ENCODE measurements at places on chromosomes 3 and 15. TPM values are rescaled to one million over a fixed set of nuclear protein-coding genes. Genes with fewer than 3 reads are reported as not detected.
A peak's percentile ranks its signal among the peaks of the same experiment; 100 is the strongest.

GRCh38 chr3:172688588-172688987 lies 22.3 kb downstream of the NCEH1 start:
- DNase-seq = no peak

DNA sequence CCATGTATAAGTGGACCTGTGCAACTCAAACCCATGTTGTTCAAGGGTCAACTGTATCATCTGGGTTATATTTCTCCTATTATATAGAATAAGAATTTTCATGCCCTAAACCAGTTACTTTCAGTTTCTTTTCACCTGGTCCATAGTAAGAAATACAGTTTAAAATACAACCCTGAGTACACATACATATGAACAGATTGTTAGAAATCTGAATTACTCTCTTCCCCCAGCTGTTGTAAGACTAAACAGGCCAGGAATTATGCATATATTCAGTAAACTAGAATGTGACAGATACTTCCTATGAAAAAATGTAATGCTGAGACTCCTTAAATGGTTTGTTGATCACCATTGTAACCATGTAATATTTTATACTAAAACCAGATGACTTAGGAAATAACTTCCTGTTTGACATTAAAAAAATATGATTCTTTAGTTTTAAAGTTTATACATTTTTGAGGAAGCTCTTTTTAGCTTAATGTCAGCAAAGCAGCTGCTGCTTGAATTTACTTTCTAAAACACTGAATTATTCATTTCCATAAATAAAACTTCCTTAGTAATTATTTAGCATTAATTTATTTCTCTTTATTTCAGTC lies 52.5 kb upstream of the ZCWPW2 start:
- peak; percentile 15 for DNase-seq

DNA sequence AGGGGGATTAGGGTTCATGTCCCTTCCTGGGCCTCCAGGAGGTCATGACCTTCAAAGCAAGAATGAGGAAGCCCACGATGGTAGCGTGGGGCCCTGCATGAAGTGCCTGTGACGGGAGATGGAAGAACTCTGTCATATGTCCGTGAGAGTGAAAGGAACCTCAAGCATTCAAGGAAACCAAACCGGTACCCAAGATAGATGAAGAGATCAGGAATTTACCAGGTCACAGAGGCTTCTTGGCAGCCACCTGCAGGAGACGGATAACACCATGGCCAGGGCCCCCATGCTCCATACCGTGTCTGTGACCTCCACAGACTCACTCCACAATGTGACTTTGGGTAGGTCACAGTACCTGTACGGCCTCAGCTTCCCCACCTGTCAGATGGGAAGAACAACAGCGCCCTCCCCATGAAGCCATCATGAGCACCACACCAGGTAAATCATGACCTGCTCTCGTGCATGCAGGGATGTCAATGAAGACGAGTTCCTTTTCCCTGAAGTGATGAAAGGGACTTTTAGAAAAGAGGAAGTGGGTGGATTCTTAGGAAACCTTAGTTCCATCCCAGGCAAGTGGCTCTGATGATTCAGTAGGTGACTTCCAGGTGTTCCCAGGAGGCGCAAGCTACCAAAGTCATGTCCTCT lies 23.3 kb upstream of the CYP11A1 start:
- no peak for DNase-seq

- DNase-seq = no peak
Observed at GRCh38 chr3:48567090-48567489, 3.5 kb upstream of the UCN2 start.

DNA sequence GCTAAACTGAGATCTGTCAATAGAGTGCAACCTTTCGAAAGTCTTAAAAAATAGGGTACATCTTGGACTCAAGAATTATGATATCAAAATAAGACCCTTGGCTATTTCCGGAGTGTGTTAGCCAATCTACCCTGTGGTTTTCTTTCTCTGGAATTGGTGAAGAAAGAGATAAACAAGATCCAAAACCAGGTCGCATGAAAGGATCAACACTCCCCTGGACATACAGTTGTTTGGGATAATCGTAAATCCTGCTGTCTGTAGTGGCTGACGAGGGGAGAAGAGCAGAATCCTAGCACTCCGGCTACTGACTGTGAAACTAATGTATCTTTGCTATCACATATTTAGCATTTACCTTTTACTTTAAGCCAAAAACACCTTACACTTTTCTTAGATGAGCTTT lies 30.9 kb downstream of the FNDC3B start:
- DNase-seq = no peak

GRCh38 chr15:67784090-67784781 lies 41.1 kb upstream of the SKOR1 start:
- no peak for DNase-seq

DNA sequence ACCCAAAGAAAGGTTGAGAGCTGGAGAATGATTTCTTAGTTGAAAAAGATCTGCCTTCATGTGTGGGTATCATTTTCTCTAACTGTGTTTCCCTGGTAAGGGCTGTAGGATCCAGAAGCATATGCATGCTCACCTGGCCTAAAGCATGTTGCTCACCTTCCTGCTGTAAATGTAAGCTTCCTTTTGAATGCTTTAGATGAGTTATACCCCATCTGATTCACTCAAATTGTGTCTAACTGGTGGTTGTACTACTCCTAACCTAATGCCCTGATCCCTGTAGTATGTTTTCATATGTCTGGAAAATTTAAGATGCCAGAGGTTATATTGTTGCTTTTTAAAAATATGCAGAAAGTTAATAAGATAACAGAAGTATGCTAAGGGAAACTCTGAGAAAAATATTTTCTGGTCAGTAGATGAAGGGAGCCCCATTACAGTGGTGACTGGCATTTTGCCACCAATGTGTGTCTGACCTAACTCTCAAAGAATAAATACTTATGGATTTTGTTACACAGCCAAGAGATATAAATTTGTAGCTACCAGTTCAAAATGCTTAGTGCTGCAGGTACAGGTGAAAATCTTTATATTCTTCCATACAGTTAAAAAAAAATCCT lies 7.7 kb downstream of the FILIP1L start:
- no peak for DNase-seq

DNA sequence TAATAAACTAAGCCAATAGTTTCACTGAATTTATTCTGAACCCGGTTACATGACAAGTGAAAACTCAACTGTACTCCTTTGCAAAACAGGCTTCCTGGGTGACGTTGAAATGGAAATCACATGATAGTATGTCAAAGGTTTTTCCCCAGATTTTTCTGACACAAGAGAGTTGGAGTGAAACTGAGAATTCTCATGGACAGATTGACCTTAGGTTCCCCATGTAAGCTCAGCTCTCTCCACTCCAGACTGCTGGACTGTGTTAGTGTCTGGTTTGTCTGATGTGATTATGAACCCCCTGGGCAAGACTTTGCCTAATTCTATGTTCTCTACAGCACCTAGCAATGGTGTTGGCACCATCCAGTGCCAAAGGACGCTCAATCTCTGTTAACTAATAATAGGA lies 219.7 kb upstream of the COL8A1 start:
- no peak for DNase-seq

GRCh38 chr3:191476066-191476772 lies 15.3 kb downstream of the PYDC2 start:
- DNase-seq = no peak

GRCh38 chr15:29674661-29675533 lies 147.4 kb downstream of the TJP1 start:
- DNase-seq = peak; percentile 4

DNA sequence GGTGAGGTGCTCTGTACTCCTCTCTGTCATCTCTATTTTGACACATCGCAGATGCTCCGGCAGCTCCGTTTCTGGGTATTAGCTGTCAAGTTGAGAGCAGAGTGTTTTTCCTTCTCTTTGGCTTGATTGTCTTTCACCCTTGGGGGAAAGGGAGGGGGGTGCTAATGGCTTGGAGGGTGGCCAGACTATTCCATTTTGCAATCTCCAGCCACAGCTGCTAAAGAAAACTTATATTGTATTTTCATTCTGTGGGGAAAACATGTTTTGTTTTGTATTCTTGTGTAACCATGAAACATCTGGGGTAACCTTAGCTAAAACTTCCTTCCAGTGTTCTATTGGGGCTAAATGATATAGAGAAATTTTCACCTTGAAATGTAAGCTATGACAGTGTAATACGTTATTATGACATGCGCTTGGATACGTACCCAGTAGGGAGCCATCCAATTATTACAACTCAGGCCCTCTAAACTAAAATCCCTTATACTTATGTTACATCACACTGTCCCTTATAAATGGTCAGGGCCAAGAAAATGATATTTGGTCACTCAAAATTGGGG lies 14.0 kb upstream of the LARP6 start:
- no peak for DNase-seq

- DNase-seq = no peak
Observed at GRCh38 chr3:180280555-180280954, 243.8 kb upstream of the PEX5L start.

- DNase-seq = no peak
Observed at GRCh38 chr3:16888785-16889607, 4.2 kb downstream of the PLCL2 start.

DNA sequence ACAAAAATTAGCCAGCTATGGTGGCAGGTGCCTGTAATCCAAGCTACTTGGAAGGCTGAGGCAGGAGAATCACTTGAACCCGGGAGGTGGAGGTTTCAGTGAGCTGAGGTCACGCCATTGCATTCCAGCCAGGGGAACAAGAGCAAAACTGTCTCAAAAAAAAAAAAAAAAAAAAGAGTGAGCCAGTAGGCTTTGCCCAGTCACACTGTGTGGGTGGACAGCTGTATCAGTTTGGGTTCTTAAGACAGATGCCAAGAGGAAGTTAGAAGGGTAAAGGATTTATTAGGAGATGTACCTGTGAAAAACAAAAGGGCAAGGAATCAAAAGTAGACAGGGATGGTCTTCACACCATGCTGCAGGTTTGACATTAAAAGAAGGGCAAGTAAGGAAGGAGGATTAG lies 86.1 kb upstream of the CGNL1 start:
- DNase-seq = no peak

GRCh38 chr3:29922992-29923746 lies 642.3 kb downstream of the RBMS3 start:
- DNase-seq = no peak

DNA sequence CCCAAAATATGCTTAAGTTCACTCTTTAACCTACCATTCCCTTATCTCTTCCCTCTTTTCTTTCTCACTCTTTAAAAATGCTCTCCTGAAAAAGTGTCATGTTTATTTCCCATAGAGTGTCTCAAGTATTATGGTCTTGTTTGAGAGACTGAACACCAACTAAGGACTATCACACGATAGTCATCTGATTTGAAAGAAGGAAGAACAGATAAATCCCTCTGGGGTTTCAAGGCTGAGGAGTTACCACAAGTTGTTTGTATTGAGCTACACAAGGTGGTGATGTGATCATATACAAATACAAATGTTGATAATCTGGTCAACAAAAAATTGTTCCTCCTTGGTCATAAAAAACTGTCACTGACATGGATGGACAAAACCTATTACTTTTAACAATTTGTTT lies 13.8 kb downstream of the MEIS2 start:
- DNase-seq = no peak

- DNase-seq = no peak
Observed at GRCh38 chr15:40328176-40328575, 4.7 kb downstream of the INAFM2 start.

DNA sequence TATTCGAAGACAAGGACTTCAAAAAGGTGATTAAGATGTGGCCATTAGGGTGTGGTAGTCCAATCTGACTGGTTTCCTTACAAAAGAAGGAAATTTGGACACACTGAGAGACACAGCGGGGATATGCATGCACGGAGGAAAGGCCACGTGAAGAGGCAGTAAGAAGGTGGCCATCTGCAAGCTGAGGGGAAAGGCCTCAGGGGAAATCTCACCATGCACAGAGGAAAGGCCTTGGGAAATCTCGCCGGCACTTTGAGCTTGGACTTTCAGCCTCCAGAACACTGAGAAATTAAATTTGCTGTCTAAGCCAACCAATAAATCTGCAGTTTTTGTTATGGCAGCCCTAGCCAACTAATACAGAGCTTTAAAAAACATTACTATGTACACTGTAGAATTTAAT lies 78.8 kb downstream of the DLG1 start:
- DNase-seq = no peak

DNA sequence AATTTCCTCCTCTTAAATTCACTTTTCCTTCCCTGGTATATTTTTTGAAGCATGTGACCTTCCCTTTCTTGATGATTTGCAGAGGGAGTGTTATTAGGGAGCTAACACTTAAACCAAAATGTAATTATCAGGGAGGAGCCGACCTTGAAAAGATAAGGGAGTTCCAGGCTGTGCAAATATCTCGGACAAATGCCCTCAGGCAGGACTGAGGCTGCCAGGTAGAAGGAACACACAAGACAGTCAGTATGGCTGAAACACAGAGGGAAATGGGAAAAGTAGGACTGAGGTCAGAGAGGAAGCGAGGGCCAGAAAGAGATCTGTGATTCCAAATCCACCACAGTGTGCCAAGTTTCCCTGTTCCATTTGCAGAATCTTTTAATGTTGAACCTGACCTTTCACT lies 221.0 kb downstream of the CNTN3 start:
- DNase-seq = no peak

DNA sequence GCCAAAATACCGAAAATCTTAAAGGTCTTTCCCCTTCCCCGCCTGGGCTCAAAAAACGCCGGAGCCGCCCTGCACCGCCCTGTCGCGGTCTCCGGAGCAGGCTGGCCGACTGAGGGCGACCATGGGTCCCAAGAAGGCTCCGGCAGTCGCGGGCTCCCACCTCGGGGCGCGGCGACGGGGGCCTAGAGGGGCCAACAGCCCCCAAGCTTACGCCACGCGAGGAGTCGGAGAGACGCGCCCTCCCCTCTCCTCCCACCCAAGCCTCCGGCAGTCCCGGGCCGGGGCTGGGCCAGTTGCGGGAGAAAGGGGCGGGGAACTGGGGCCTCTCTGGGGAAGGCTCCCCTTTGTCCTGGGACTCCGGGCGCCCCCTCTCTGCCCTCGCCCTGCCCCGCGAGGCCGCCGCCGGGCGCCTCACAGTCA lies 69.2 kb downstream of the GOLGA8B start:
- no peak for DNase-seq

GRCh38 chr3:194609601-194610000 lies 23.6 kb downstream of the TMEM44 start:
- DNase-seq = no peak

DNA sequence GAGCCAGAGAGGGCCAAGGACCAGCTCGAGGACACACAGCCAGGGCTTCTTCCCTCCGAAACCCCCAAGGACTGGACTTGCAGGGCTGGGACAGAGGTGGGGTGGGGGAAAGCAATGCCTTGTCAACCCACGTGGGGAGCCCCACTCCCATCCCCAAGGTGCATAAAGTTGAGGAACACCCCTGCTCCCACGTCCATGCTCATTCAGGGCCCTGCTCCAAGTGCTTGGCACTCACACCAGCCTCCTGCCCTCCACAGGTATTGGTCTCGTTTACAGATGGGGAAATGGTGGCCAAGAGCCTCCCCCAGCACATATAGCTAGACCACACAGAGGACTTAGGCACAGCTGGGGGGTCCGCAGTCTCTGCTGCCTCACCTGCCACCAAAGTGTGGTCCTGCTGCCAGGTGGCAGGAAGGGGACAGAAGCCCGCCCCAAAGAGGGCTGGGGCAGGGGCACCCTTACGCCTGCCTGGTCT lies 50.5 kb upstream of the CSPG4 start:
- DNase-seq = no peak

Gene CTDSPL
- 37.4 TPM for total RNA-seq

Gene ARIH2
- total RNA-seq = 71.4 TPM

Gene SH2D7
- not detected for total RNA-seq

Gene TGFBR2
- 37.2 TPM for total RNA-seq

Gene RIOX2
- total RNA-seq = 15.1 TPM

Gene FOXL2NB
- under 0.01 TPM for total RNA-seq

Gene ITPKA
- total RNA-seq = 1.1 TPM

Gene GABRR3
- not detected for total RNA-seq

Gene RGMA
- 1.1 TPM for total RNA-seq

Gene CCDC9B
- 4.6 TPM for total RNA-seq

Gene CSPG4
- under 0.01 TPM for total RNA-seq

Gene STRA6
- under 0.01 TPM for total RNA-seq

All from hematopoietic multipotent progenitor cell (in vitro differentiated cells).